ENCODE measurements at places on chromosomes 1 and 21.

GRCh38 chr1:201272799-201273198 lies 10.5 kb upstream of the PKP1 start:
- DNase-seq, result no peak

- no peak for DNase-seq
Observed at GRCh38 chr1:54381524-54381923, 24.7 kb downstream of the SSBP3 start.

DNA sequence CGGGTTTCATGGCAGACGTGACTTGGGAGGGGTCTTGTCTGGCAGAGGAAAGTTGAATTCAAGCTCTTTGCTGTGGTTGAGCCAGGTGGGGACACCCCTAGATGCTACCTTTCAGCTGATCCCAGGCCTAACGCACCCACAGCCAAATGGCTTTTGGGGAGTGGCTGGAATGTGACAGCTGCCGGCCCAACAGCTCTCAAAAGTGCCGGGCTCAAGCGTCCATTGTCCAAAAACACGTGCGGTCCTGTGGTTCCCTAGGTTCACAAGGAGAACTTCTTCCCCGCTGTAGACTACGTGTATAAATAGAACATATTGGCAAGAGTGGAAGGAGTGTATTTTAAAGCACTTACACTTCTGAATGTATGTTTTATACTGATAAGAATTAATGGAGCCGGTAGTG lies 87.1 kb upstream of the ARHGEF16 start:
- DNase-seq, result no peak

GRCh38 chr21:17466166-17466565 lies 46.7 kb upstream of the CXADR start:
- no peak for DNase-seq

DNA sequence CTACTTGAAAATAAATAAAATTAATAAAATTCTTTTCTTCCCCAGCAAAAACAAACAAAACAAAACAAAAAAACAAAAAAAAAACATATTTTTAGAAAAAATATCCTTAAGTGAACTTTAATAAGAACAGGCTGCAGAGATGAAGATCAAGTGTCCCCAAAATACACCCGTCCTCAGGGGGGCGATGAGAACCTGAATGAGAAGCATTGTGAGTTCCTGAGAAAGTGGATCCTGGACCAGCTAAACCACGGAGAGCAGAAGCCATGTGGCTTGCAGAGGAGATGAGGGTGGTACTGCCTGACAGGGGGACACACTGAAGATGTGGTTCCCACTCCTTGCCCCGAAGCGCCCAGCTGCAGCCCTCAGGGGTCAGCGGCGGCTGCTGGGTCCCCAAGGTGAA lies 89.3 kb downstream of the ITPKB start:
- peak; percentile 39 for DNase-seq

GRCh38 chr1:200542162-200542561 lies 78.4 kb downstream of the KIF14 start:
- no peak for DNase-seq

- no peak for DNase-seq
Observed at GRCh38 chr21:41236352-41236973, 68.5 kb downstream of the BACE2 start.

DNA sequence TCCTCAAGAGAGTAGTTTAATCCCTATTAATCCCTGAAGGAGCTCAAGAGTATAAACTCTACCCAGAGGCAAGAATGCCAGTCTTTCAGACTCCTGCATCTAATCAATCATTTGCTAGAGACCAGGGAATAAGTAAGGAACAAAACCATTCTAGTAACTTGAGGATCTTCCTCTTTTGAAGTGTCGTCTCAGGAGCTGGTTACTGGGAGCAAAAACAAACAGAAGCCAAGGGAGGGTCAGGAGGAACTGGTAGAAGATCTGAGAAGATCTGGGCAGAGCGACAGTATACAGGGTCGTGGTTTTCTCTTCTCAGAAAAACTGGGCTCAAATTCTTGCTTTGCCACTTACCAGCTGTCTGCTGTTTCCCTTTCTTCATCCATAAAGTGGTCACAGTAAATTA lies 69.3 kb downstream of the RPS6KA1 start:
- DNase-seq, result no peak

- no peak for DNase-seq
Observed at GRCh38 chr1:198970916-198971315, 332.1 kb downstream of the PTPRC start.

DNA sequence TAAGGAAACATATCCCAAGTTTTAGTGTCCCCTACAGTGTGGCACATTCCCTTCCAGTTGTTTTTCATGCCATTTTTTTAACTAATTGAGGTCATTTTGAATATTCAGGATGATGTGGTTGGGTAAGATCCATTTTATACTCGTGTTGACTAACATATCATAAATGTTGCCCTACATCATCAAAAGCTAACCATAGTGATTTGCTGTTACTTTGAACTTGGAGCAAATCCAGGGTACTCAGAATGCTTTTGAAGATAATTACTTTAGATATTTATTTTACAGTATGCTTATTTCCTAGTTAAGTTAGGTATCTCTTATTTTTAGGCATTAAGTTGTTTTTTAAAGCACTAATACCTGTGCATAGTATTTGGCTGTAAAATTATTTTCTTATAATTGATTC lies 57.8 kb downstream of the DYRK1A start:
- no peak for DNase-seq

GRCh38 chr1:185567440-185567839 lies 166.8 kb upstream of the HMCN1 start:
- DNase-seq, result peak; percentile 12

GRCh38 chr1:11799099-11799498 lies 6.7 kb downstream of the MTHFR start:
- DNase-seq, result no peak

- no peak for DNase-seq
Observed at GRCh38 chr1:85358702-85359438, 82.4 kb upstream of the BCL10 start.

DNA sequence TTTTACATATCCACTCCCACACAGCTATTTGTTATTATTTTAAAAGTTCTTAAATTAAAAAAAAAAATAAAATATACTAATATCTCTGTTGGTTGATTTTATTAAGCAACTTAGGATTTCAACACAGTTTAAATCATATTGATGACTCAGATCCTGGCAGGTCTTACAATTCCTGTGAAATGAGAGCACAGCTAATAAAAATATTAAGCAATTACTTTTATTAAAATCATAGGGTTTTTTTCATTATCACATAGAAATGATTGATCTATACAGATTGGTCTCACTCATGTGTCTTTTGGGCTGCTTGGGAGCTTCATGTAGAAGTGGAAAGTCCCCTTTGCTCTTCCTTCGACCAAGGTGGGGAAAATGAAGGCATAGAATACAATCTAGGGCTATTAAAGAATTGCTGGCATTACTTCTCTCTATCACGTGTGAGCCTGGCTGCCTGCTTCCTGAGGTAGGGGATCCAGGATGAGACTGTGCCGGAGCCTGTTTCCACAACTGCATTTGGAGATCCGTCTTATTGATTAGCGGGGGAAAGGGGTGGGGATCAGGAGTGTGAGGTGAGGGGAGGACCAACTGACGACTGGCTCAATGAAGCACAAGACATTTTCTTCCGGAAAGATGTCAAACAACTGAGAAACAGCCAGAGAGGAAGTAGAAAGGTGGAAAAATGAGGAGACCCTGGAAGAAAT lies 858.0 kb downstream of the USP25 start:
- DNase-seq, result no peak

- no peak for DNase-seq
Observed at GRCh38 chr1:71738256-71738655, 544.1 kb downstream of the NEGR1 start.

GRCh38 chr1:203726417-203726867 lies 38.5 kb upstream of the LAX1 start:
- no peak for DNase-seq

GRCh38 chr1:223709598-223709997 lies 2.7 kb upstream of the CAPN2 start:
- DNase-seq, result no peak

DNA sequence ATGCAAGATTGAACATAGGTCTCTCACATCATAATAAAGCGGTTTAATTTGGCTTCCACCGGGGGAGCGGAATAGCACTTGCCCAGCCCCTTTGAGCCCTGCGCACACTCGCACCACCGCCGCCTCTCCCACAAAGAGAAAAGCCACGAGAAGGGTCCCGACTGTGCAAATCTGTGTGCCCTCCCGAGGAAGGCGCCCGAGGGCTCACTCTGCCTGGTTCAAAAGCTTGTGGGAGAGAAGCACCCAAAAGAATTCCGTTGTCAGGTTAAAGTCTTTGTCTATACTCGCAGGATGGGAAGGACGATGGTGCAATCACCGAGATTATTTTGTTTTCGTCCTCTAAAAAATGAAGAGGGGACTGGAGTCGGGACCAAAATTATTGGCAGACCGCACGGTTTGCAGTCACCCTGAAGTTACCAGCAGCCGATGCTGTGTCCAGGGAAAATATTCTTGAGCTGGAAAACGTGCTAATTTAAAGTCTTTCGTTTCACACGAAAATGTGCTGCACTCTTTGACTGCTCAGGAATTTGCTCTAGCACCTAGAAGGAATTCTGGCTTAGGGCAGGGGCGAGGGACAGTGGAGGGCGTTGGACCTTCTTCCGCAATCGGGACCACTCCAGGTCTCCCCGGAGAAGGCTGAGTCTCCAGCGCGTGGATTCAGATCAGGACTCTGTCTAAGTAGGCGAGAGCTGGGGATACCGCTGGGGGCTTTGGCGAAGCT lies 6.6 kb upstream of the SIM2 start:
- no peak for DNase-seq

DNA sequence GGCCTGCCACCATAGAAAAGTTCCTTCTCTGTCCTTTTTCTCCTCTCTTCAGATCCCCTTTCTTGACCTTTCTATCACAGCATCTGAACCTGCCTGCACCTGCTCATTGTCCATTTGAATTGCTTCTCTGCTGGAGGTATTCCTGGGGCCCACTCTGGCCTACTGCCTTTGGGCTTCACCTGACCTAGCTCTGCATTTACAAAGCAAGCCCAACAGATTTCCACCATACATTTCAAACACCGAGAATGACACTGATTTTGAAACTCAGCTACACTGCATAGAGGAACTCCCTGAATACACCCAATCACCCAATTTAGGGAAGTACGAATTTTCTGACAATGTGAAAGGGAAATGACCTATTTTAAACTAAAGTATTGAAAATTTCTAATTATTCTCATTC lies 284.5 kb upstream of the USP25 start:
- DNase-seq, result no peak

- DNase-seq, result no peak
Observed at GRCh38 chr21:21508859-21509258, 510.6 kb downstream of the NCAM2 start.

GRCh38 chr1:161166669-161167548 lies 683 bp downstream of the PPOX start:
- no peak for DNase-seq

DNA sequence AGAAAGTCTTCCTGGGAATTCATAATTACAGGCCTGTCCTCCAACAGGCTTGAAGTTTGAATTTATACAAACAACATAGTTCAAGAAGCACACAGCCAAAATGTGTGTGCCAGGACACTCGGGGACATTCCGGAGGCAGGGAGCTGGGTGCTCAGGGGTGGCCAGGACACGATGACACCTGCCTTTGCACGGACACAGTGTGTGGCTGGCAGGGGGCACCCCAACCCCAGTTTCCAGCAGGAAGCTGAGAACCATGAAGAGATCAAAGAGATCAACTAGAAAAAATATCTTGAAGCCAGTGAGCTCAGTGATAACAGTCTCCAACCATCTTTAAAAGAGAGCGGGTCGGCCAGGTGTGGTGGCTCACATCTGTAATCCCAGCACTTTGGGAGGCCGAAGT lies 32.5 kb upstream of the TRAPPC10 start:
- no peak for DNase-seq

DNA sequence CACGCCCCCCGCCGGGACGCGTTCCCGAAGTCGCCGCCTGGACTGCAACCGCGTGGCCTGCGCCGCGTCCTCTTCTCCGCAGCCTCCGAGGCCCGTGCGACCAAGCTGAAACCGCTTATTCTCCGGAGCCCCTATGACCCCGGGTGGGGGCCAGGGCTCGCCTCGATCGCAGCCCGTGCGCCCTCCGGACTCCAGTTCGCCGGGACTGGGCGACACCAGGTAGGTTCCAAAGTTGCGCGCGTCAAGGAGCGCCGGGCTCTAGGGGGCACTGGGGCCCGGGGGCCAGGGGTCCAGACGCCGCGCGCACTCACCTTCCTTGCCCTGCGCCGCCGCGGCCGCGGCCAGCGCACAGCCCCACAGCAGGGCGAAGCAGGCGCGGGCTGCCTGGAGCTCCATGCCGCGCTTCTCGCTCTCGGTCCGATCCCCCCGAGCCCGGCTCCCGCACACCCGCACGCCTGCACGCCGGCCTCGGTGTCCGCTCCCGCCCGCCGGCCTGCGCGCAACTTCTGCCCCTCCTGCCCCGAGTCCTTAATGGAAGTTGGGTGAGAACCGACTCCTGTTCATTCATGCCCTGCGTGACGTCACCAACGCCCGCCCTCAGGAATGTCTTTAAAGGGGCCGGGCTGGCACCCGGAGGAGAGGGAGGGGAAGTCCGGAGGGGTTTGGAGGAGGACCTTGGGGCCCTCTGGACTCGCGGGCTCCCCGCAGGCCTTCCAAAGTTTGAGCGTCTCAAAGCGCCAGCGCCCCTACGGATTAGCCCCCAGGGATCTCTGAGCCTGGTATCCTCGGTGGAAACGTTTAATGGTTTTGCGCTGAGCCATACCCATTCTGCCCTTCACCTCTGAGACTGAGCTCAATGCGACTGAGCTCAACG lies at the start of gene EPHA2:
Gene EPHA2, minus strand, starts transcription at position 533 of the 874 bp plus-strand sequence. Its CDS starts 137 bp downstream, at position 396.
- no peak for DNase-seq

DNA sequence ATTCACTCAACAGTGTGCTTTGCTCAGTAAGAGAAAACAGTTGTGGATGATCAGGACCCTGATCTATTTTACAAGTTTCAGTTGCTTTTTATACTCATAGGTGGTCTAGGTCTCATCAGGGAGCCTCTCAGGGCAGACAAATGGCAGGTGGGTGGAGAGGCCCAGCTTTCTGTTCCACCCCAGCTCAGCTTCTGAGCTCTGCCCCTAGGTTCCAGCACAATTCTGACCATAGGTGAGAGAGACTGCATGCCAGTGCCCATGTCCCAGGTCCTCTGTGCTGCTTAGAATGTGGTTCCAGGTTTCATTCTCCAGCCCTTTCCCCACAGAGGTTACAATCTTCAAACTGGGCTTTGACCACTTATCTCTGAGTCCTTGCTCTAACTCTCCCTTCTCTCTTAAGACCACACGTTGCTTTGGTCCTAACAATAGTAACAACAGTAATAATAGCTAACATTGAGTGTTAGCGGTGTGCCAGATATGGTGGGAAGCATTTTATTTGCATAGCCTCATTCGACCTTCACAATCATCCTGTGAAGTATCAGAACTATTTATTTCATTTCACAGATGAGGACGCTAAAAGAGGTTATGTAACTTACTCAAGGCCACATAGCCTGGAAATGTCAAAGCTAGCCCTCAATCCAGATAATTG lies 19.6 kb upstream of the DUSP10 start:
- no peak for DNase-seq

DNA sequence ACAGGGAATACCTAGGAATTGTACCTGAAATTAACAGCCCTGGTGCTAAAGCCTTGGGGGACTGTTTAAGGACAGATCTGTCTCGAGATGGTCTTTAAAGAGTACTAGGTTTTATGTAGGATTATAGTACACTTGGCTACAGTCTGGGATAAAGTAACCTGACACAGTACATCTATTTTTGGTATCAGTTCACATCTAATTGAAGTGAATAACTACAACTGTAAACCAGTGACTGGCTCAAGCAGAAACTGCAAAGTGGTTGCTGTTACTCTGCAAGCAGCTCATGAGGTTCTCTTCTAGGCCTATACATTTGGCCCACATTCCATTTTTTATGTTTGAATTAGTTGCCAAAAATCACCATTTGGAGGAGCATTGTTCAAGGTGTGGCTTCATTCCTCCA lies 320.8 kb upstream of the USP25 start:
- DNase-seq, result no peak

GRCh38 chr21:39006571-39007311 lies 176.5 kb downstream of the PSMG1 start:
- DNase-seq, result no peak

GRCh38 chr21:14947613-14948160 lies 117.1 kb downstream of the NRIP1 start:
- no peak for DNase-seq
